ENCODE measurements at places on chromosomes 7 and 10.
A peak's percentile ranks its signal among the peaks of the same experiment; 100 is the strongest.

- DNase-seq = no peak
Observed at GRCh38 chr10:11805792-11806191, 17.4 kb upstream of the PROSER2 start.

DNA sequence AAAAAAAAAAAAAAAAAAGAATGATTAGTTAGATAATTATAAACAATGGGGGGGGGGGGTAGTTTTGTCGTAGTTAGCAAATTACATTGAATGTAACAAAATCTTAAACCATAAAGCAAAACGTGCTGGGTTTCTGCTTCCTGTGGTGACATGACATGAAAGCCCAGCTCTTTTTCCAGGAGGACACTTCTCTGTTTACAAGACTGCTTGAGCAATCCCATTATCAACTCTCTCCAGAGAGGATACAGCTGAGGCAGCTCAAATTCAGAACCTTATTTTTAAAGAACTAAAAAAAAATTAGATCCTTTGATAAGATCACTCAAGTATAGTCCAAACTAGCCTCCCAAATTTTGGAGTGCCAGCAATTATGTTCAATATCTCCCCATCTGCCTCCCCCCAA is 58.6 kb downstream of the ADRB1 start:
- no peak for DNase-seq

DNA sequence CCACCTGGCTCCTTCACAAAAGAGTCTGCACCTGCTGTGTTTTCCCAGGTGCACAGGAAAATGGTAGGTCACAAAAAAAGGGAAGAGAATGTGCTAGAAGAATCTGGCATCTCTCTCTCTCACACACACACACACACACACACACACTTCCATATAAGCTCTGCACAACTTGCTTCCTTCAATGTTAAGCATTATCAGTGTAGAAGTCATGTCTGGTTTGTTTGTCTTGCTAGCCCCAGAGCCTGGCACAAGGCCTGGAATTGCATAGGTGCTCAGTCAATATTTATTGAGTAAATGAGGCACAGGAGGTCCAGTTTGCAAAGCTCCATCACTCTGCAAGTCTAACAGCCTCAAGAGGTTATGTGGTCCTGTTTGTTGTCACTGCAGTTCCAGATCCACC is 867.3 kb upstream of the AUTS2 start:
- no peak for DNase-seq

DNA sequence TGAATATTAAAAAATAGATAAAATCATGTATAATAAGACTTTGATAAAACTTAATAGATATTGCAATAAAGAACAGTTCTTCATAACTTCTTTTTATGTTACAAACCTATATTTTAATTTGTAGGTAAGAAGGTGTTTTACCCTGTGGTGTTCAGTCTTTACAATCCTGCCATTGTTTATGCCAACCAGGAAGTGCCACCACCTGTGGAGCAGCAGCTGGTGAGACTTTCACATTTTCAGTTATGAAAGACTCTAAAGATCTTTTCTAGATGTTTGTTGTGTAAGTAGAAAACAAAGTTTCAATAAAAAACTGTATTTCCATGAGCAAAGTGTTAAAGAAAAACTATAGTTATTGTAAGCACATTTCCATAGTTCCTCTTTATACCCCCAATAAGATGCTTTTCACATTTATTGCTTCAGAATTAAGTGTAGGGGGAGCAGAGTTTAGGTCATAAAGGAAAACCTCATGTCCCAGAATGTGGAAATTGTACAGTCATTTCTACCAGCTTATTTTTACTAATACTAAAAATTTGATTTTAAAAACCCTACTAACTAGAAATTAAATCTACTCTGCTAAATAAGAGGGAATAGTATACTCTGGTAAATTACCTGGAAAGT is 28.7 kb downstream of the CSGALNACT2 start:
- no peak for DNase-seq

- DNase-seq = peak; percentile 57
Observed at GRCh38 chr7:55502124-55502857, 70.0 kb downstream of the VOPP1 start.

DNA sequence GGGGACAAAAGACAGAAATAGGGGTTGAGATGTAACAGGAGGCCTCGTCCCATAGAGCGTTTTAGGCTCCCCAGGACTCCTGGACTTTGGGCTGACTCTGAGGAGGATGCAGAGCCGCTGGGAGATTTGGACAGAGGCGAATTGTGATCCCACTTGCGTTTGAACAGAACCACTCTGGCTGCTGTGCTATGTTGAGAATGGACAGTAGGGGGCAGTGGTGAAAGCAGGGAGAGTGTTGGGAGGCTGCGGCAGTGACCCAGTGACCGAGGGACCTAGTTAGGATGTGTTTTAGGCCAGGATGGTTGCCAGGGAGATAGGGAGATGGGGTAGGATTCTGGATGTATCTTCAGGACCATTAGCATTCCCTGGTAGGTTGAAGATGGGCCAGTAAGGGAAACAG is 271.6 kb downstream of the CCDC3 start:
- DNase-seq = no peak

DNA sequence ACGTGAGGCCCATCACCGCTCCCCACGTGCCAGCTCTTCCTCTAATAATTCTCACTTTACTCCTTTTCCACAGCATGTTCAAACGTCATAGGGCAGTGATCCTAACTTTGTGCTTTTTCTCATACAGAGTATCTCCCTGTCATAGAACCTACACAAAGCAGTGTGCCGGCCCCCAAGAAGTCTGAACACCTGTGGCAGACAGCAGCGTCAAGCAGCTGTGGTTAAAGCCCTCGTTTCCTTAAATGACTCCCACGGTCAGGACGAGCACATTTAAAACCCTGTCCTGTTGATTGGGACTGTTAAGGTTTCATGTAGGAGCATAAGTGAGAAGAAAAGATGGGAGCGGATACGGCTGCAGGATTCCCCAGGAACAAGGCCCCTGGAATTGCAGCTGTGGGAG is 267.2 kb downstream of the DIP2C start:
- DNase-seq = no peak

DNA sequence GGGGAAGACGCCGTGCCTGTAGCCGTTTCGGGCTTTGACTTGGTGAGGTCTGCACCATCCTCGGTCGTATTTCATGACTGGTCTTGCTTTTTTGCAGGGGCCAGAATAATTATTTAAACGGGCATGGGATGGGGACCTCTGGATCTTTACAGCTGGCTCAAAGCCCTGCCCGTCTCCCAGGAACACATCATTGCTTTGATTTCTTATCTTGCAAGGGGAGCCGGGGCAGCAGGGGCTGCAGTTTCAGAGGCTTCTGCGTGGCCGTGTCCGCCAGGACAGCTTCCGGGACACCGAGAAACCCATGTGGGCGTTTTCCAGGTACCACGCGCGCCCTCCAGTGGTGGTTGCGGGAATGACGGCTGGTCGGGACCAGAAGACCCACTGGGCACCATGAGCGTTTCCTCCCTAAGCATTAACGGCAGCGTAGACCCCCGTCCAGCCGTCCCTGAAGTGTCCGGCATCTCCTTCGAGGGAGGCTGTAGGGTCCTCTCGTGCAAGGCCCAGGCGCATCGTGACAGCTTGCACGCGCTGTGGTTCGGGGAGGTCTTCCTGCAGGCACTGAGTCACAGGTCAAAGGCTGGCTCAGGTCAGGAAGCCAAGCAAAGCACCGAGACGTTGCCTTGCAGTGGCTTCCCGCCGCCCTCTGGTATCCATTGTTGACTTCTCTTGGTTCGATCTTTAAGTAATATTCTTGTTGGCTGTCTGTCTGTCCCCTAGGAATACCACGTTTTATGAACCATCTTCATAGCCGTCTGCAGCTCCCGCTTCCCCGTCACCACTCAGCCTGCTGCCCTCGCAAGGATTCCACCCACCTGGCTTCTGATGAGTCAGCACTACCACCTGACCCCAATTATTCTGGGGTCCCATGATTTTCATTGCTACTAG is 16.2 kb upstream of the ZFAND2A start:
- DNase-seq = peak; percentile 75

DNA sequence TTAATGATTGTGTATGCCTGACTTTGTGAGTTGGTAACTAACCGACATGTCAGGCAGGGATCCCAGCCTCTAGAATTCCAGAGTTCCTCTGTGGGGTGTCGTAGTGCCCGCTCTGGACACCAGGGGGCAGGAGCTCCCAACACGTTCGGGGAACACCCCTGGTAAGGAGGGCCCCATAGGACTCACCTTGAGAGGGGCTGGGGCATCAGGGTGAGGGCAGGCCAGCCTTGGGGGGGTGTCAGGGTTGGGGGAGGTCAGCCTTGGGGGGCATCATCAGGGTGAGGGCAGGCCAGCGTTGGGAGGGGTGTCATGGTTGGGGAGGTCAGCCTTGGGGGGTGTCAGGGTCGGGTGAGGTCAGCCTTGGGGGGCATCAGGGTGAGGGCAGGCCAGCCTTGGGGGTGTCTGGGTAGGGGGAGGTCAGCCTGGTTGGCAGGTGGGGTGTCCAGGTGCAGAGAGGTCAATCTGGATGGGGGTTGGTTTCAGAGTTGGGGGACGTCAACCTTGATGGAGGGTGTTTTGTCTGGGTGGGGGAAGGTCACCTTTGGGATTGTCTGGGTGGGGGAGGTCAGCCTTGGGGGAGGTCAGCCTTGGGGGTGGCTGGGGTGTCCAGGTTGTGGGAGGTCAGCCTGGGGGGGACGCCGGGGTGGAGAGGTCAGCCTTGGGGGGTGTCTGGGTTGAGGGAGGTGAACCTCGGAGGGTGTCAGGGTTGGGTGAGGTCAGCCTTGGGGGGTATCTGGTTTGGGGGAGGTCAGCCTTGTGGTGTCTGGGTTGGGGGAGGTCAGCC is 45.6 kb upstream of the SUN1 start:
- peak; percentile 55 for DNase-seq

GRCh38 chr7:34117573-34117972 is 212.2 kb downstream of the BMPER start:
- DNase-seq = no peak

- no peak for DNase-seq
Observed at GRCh38 chr10:120195984-120196712, 260.9 kb upstream of the PLPP4 start.

DNA sequence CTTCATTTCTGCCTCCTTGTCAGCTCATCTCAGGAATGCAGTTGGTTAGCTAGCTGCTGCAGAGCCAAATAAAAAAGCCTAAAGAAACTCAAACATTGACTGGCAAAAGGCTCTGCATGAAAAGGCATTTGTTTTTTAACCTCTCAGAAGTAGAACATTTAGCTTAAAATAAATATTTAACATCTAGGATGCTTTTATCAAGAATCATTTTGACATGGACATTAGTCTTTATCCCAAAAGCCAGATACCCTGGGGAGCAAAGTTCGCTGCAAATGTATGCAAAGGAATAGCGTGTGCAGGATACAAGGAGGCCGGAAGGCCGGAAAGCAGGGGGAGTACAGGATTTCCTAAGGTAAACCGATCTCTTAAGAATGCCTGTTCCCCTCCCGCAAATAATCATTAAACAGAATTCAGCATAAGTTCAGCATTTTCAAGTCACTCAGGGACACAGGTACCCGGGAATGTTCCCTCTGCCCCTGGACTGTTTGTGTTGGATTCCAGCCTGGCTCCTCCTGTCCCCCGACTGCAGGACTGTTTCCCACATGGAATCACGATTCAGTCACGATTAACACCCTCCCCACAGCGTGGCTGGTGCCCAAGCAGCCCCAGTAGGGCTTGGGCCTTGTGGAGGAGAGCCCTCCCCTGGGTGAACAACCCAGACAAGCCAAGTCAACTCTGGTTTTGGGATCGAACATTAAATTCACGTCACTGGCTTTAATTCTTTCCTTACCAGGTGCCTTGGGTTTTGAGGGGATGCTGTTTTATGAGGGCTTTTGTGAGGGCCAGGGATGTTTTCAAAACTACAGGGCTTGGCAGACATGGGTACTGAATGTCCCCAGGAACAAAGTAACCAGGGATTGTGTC is 97.8 kb downstream of the HIPK2 start:
- no peak for DNase-seq

GRCh38 chr7:141416650-141417270 is 134.4 kb upstream of the AGK start:
- no peak for DNase-seq

DNA sequence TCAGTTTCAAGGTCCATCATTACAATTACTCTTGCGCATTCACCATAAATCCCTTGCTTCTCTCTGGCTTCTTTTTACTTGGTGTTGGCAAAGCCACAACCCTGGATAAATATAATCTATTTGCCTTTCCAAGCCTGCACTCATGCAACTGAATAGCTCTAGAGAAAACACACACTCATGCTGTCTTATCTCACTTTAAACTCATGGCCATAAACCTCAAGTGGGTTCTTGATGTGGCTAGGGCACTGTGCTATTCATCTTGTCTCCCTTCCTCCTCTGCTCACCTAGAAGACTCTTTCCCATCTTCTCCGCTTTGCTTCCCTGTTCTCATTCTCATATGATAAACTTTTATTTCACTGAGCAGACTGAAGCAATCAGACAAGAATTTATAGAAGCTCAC is 165.4 kb upstream of the MTPN start:
- DNase-seq = no peak

GRCh38 chr7:77537136-77537777 is at the start of gene PTPN12:
Gene PTPN12, plus strand, starts transcription at chr7:77537295. Its CDS starts 252 bp downstream, at chr7:77537547.
- no peak for DNase-seq

- no peak for DNase-seq
Observed at GRCh38 chr7:127789031-127789430, 137.0 kb downstream of the SND1 start.

- DNase-seq = no peak
Observed at GRCh38 chr7:84070770-84071169, 123.8 kb downstream of the SEMA3A start.

DNA sequence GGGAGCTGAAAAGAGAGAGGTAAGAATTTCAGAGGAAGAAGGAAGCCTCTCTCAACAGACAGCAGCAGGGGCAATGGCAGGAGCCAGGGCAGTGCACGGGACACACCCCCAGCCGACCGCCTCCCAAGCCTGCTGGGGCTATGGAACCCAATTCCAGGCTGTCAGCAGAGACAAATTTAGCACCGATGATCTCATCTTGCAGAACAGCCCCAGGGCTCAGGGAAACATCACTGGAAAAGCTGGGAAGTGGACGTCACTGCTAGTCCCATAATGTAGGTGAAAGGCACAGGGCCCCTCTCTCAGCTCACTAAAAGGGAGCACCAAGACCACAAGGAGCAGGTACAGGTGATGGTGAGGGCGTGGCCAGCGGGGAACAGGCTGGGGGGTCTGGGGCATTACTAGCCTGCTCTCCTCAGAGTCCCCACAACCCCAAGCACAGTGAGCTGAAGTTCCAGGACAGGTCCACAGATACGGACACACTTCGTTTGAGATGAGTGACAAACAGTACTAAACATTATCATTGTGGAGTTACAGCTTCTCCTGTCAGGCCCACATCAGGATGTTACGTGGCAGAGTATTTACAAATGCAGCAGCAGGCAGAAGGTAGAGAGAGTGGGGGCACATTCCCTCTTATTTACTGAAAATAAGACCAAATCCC is 103.7 kb downstream of the PLXNA4 start:
- no peak for DNase-seq

GRCh38 chr10:113086282-113086681 is 136.2 kb downstream of the TCF7L2 start:
- no peak for DNase-seq

Measured in Ammon's horn (tissue), 1 donor.